ENCODE measurements at places on chromosomes 11 and 22.

GRCh38 chr11:94700622-94701021 lies 67.5 kb upstream of the AMOTL1 start:
- no peaks in the 10 kb centered on the region for H3K4me1 ChIP-seq
- DNase-seq = no peak
- no peak overlapping the region for H3K4me3 ChIP-seq

- peaks cover 36% of the 10 kb centered on the region for H3K4me1 ChIP-seq
- H3K4me3 ChIP-seq = no peak overlapping the region
- H3K27me3 ChIP-seq = no peaks in the 10 kb centered on the region
- no peaks in the 10 kb centered on the region for H3K36me3 ChIP-seq
- H3K27ac ChIP-seq = no peak overlapping the region
Measured at GRCh38 chr11:2482204-2482603, 37.4 kb downstream of the KCNQ1 start.

DNA sequence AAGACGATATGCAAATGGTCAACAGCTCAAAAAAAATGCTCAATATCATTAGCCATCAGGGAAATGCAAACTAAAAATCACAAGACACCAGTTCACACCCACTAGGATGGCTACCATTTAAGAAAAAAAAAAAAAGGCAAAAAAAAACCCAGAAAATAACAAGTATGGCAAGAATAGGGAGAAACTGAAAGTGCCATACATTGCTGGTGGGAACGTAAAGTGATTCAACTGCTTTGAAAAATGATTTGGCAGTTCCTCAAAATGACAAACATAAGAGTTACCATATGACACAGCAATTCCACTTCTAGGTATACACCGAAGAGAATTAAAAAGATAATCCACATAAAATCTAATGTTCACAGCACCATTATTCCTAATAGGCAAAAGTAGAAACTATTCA lies 47.5 kb downstream of the PICALM start:
- H3K27me3 ChIP-seq = no peaks in the 10 kb centered on the region
- H3K4me1 ChIP-seq = no peaks in the 10 kb centered on the region
- H3K27ac ChIP-seq = no peak overlapping the region
- no peak for DNase-seq
- peaks cover 85% of the 10 kb centered on the region for H3K36me3 ChIP-seq

GRCh38 chr11:109677231-109677630 lies 255.2 kb downstream of the C11orf87 start:
- H3K36me3 ChIP-seq = no peaks in the 10 kb centered on the region
- DNase-seq = no peak
- no peaks in the 10 kb centered on the region for H3K27me3 ChIP-seq
- no peaks in the 10 kb centered on the region for H3K4me1 ChIP-seq

DNA sequence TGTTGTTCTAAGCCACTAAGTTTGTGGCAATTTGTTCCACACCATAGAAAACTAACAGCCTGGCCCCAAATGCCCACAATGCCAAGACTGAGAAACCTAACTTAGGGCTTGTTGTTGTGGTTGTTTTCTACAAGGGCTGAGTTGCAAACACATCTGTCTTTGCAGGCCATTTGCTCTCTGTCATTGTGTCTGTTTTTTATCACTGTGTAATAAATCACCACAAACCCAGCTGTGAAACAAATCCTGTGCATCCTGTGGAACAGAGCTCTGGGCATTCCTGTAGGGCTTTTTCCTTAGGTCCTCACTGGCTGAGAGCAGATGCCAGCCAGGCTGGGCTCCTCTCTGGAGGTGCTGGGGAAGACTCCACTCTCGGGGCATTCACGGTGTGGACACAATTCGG lies 15.7 kb upstream of the SYT8 start:
- H3K27me3 ChIP-seq = peaks cover 26% of the 10 kb centered on the region
- H3K27ac ChIP-seq = no peak overlapping the region
- no peaks in the 10 kb centered on the region for H3K36me3 ChIP-seq
- H3K4me1 ChIP-seq = no peaks in the 10 kb centered on the region
- no peak overlapping the region for H3K4me3 ChIP-seq
- no peak for DNase-seq

GRCh38 chr11:83002053-83002452 lies 69.6 kb downstream of the RAB30 start:
- no peak for DNase-seq
- H3K36me3 ChIP-seq = no peaks in the 10 kb centered on the region
- no peak overlapping the region for H3K4me3 ChIP-seq
- peak overlapping the region; percentile 6 for H3K27ac ChIP-seq
- peaks cover 72% of the 10 kb centered on the region for H3K4me1 ChIP-seq

- peak overlapping the region; percentile 81 for H3K27ac ChIP-seq
- H3K36me3 ChIP-seq = peaks cover 9% of the 10 kb centered on the region
- DNase-seq = no peak
Measured at GRCh38 chr11:9253086-9253485, 12.1 kb downstream of the DENND5A start.

GRCh38 chr11:33172996-33173395 lies 11.7 kb upstream of the CSTF3 start:
- H3K27ac ChIP-seq = no peak overlapping the region
- DNase-seq = no peak
- no peak overlapping the region for H3K4me3 ChIP-seq
- H3K27me3 ChIP-seq = no peaks in the 10 kb centered on the region
- H3K36me3 ChIP-seq = no peaks in the 10 kb centered on the region

DNA sequence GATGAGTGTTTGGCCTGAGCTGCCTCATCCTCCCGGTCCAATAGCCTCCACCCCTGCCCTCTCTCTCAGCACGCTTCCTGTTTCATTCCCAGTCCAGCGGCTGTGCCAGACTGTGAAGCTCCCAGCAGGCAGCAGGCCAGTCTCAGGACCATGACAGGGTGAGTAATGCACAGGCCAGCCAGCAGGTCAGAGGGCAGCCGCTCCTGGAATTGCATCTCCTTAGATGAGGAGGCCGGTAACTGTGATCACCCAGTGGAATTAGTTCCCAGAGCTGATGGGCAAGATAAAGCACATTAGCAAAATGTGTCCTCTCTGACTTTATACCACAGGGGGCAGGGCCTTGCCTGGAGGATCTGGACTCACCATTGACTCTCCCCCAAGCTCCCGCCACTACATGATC lies 251.2 kb downstream of the ETS1 start:
- H3K4me1 ChIP-seq = peaks cover 46% of the 10 kb centered on the region
- H3K4me3 ChIP-seq = no peak overlapping the region
- H3K36me3 ChIP-seq = no peaks in the 10 kb centered on the region
- H3K27me3 ChIP-seq = no peaks in the 10 kb centered on the region
- peak; percentile 50 for DNase-seq

DNA sequence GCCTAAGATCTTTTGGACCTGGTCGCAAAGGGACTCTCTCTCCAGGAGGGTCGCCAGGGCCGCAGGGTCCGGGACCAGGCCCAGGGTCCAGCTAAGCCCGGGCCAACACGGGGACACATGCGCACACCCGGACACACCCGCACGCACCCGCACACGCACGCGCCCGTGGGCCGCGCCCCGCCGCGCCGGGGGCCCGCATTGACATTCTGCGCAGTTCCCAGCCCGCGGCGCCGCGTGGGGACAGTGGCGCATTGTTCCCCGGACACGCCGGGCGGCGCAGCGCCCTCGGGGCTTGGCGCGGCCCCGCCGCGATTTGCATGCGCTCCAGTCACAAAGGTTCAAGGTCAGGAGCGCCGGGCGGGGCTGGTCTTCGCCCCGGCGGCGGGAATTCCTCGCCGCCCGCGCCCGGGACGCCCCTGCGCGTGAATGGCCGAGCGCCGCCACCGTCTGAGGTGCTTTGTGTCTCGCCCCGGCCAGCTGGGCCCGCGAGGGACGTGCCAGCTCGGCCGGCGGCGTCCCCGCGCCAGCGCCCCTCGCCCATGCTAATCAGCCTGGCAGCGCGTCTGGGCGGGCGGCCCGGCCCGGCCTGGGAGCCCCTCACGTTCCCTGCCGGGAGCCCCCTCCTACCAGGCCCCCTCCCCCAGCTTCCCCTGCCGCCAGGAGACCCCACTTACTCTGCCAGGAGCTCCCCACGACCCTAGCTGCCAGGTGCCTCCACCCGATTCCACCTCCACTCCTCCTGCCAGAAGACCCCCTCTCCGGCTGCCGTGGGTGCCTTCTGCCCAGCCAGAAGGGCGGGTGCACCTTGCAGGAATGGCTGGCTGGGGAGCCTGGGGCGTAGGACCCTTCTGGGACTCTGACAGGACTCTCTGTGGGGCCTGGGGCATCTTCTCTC lies 50.5 kb upstream of the WNT7B start:
- H3K27ac ChIP-seq = peak overlapping the region; percentile 89
- peak; percentile 74 for DNase-seq
- peaks cover 49% of the 10 kb centered on the region for H3K4me1 ChIP-seq
- H3K4me3 ChIP-seq = peak overlapping the region; percentile 68
- no peaks in the 10 kb centered on the region for H3K36me3 ChIP-seq
- H3K27me3 ChIP-seq = no peaks in the 10 kb centered on the region

- no peak for DNase-seq
- H3K4me3 ChIP-seq = no peak overlapping the region
- H3K4me1 ChIP-seq = peaks cover 4% of the 10 kb centered on the region
- H3K36me3 ChIP-seq = no peaks in the 10 kb centered on the region
- H3K27ac ChIP-seq = no peak overlapping the region
Measured at GRCh38 chr11:46034041-46034440, 87.2 kb downstream of the PHF21A start.

DNA sequence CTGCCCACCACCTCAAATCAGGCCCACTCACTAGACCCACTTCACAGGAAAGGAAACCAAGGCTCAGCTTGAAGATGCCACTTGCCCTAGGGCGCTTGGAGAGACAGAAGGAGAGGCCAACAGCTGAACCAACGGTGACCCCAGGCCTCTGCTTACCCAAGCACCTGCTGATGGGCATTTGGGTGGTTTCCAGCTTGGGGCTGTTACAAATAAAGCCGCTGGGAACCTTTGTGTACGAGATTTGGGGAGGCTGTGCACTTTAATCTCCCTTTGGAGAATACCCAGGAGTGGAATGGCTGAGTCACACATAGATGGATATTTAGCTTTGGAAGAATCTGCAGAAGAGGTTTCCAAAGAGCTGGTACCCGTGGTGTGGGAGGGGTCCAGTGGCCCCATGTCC lies 50.9 kb upstream of the LINC01488 start:
- H3K4me3 ChIP-seq = no peak overlapping the region
- no peaks in the 10 kb centered on the region for H3K4me1 ChIP-seq
- H3K27me3 ChIP-seq = no peaks in the 10 kb centered on the region
- H3K27ac ChIP-seq = no peak overlapping the region
- H3K36me3 ChIP-seq = no peaks in the 10 kb centered on the region

- DNase-seq = no peak
- no peak overlapping the region for H3K4me3 ChIP-seq
- peaks cover 21% of the 10 kb centered on the region for H3K27me3 ChIP-seq
Measured at GRCh38 chr22:44660051-44660830, 41.8 kb upstream of the PRR5 start.

- H3K27ac ChIP-seq = no peak overlapping the region
- DNase-seq = no peak
- no peak overlapping the region for H3K4me3 ChIP-seq
- H3K4me1 ChIP-seq = peaks cover 83% of the 10 kb centered on the region
- no peaks in the 10 kb centered on the region for H3K27me3 ChIP-seq
Measured at GRCh38 chr11:853682-854448, 11.2 kb downstream of the TSPAN4 start.

Data from left ventricle myocardium inferior (tissue), 1 donor.